RPMI7951 (cell line): ENCODE measurements at places on chromosomes 2 and 18.

DNA sequence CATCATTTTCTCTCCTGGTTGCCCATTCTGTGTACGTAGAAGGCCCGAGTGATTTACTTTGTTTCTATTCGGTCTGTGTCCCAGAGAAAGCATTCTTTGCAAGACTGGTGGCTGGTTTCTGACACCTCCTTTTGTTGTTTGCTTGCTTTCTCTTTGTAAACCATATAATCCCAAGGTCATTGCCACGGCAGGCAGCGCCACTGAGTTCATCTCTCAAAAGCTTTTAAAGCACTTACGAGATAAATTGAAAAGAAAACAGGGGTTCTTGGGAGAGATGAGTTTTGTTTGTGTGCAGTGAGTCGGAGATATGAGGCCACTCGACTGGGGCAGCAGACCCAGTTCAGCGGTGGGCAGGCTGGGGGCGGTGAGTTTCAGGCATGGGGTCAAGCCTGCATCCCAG is 137.6 kb downstream of the NCK2 start:
- DNase-seq, result no peak

- DNase-seq, result peak; percentile 100
Observed at GRCh38 chr2:9703085-9703678, 72.4 kb upstream of the YWHAQ start.

DNA sequence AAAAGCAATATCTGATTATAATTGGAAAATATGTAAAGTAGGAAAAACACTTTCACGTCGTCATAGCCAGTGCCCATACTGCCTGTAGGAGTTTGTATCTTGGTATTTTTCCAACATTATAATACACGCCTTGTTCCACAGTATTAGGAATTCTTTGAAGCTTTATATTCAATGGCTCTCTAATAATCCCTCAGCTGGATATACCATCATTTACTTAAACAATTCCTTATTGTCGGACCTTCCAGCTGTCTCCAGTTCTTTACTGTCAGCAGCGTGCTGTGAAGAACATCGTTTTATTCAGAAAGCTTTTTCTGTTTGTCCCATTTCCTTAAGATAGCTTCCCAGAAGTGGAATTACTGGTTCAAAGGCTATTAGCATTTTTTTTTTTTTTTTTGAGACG is 31.7 kb downstream of the ATP6V1C2 start:
- DNase-seq, result no peak

DNA sequence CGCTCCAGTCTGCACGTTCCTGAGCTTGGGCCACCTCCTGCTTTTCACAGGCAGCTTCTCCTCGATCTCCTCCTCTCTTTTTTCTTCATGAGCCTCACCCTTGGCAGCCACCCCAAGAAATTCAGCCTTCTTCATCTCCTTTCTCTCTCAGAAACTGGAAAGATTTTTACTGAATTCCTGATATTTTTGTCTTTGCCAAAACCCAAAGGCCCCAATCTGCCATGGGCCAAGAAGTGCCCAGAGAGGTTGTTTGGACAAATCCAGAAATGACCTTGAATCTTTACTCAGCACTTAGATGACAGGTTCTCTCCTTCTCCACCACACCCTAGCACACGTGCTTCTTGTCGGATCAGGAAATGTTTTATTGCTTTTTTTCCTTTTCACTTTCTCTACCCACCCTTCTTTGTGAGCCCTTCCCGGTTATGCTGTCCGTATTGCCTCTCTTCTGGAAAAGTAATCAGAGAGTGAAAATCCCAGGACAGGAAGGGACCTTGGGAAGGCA is 134.5 kb upstream of the TNP1 start:
- DNase-seq, result no peak

DNA sequence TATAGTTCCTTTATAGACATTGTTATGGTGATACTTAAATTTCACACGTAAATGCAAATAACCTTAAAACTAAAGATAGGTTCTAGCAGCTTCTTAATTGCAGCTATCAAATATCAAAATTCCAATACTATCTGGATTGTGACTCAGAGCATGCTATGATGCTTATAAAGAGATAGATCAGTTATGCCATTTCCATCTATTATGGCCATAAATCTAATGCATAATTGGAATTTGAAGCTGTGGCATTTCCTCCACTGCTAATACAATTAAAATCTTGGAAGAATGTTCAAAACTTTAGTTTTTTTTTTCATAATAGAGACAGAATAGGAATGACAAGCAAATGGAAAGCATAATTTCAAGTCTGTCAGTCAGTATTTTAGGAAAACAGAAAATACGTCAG is 220.8 kb upstream of the GALNT5 start:
- DNase-seq, result no peak

- no peak for DNase-seq
Observed at GRCh38 chr2:174503161-174503809, 16.5 kb upstream of the GPR155 start.

DNA sequence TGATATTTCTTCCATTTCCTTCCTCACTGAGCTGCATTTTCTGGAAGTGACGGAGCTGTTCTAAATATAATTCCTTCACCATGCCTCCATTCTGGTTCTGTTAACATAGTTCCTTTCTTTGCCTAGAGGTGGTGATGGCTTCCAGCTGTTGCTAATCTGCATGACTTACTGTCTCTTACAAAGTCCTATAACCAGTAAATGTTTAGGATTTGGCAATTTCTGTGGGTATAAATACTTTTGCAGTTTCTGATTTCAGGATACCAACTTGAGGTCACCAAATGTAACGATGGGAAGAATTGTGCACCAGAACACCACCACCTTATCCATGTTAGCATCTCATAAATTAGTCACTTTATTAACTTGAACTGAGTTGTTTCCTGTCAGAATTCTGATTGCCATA is 101.7 kb upstream of the FN1 start:
- peak; percentile 82 for DNase-seq

- no peak for DNase-seq
Observed at GRCh38 chr2:44347526-44347925, 13.8 kb downstream of the PREPL start.

GRCh38 chr18:40469316-40469715 is 1485.7 kb upstream of the PIK3C3 start:
- no peak for DNase-seq

- DNase-seq, result no peak
Observed at GRCh38 chr18:51751901-51752300, 554.4 kb upstream of the MEX3C start.

GRCh38 chr2:197996583-197996982 is 192.2 kb downstream of the PLCL1 start:
- DNase-seq, result no peak

DNA sequence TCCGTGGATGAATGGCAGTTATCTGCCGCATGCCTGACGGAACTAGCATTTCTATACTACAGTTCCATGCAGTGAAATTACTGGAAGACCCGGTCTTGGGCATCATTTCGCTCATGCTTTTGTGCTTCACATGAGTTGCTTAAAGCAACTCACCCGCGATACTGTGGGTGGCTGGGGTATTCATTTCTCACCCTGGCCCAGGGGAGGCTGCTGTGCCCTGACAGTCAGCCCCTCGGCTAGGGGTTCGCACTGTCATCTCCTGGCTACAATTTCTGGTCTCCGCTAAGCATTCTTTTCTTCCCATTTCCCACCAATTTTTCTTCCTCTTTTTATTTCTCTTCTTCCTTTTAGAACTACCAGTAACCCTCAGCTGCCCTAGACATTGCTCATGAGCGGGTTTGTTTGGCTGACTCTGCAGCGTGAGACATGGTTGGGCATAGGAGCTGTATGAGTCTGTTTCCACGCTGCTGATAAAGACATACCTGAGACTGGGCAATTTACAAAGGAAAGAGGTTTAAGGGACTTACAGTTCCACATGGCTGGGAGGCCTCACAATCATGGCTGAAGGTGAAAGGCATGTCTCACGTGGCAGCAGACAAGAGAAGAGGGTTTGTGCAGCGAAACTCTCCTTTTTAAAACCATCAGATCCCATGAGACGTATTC is 16.5 kb upstream of the CNDP2 start:
- DNase-seq, result no peak
